ENCODE measurements at places on chromosomes 7 and 10.
A peak's percentile ranks its signal among the peaks of the same experiment; 100 is the strongest.

GRCh38 chr7:130297628-130298543 lies 4.9 kb downstream of the CPA4 start:
- H3K36me3 ChIP-seq = no peaks in the 10 kb centered on the region
- peaks cover 7% of the 10 kb centered on the region for H3K27me3 ChIP-seq
- DNase-seq = peak; percentile 16
- peaks cover 68% of the 10 kb centered on the region for H3K4me1 ChIP-seq
- H3K27ac ChIP-seq = peak overlapping the region; percentile 69

- H3K27me3 ChIP-seq = no peaks in the 10 kb centered on the region
- H3K27ac ChIP-seq = peak overlapping the region; percentile 78
- H3K4me3 ChIP-seq = no peak overlapping the region
- H3K36me3 ChIP-seq = peaks cover 86% of the 10 kb centered on the region
Measured at GRCh38 chr7:95427166-95427565, 7.7 kb downstream of the PON2 start.

DNA sequence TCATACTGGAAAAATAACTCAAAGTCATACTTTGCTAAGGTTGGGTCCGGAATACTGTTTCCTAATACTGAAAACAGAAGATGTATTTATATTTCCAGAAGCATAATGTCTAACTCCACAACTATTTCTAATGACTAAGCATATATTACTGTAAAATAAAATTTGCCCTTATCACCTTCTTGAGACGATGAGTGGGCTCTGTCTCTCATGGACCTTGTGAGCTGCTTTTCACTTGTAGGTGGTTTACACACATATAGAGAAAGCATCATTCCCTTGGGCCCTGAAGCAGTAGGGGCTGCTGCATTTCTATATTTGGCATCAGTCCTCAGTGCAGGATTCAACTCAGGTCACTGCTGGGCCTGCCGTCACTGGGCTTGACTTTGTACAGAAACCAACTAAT lies 10.7 kb upstream of the FAM13C start:
- no peaks in the 10 kb centered on the region for H3K36me3 ChIP-seq
- H3K27ac ChIP-seq = no peak overlapping the region
- no peak for DNase-seq
- peaks cover 6% of the 10 kb centered on the region for H3K27me3 ChIP-seq
- H3K4me1 ChIP-seq = no peaks in the 10 kb centered on the region

DNA sequence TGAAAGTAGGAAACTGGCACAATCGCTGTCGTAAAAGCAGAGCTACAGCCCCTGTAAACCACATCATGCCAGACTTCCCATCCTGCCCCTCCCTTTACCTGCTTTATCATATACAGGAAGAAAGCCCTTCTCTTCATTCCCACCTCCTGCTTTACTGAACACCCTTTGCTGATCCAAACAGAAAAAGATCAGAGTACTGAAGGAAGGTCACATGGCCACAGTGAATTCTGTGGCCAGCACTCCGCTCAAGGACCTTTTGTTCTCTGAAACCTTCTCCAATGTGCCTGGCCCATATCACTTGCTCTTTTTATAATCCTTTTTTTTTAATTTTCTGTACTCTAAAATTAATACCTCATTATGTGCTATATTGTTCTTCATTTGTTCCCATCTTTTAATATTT lies 108.8 kb upstream of the LRGUK start:
- no peaks in the 10 kb centered on the region for H3K27me3 ChIP-seq
- H3K27ac ChIP-seq = no peak overlapping the region
- no peak overlapping the region for H3K4me3 ChIP-seq
- DNase-seq = no peak
- H3K4me1 ChIP-seq = peaks cover 10% of the 10 kb centered on the region
- H3K36me3 ChIP-seq = no peaks in the 10 kb centered on the region

DNA sequence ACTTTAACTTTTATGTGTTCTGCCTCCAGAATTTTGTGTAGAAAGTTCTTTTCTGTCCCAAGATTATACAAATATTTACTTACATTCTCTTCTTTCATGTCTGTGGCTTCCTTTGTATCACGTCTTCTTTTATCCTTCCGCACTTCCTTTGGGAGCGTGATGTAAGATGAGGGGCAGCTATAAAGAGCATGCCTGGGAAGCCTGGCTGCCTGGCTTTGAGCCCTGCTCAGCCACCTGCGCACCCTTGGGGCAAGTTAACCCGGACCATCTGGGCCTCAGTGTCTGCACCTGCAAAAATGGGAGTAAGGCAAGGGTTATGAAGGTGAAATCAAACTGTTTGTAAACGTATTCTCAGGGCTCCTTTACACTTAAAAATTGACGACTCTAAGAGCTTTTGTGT lies 25.2 kb downstream of the PALD1 start:
- H3K4me1 ChIP-seq = peaks cover 48% of the 10 kb centered on the region
- no peaks in the 10 kb centered on the region for H3K36me3 ChIP-seq
- peak overlapping the region; percentile 57 for H3K27ac ChIP-seq
- no peak overlapping the region for H3K4me3 ChIP-seq
- no peaks in the 10 kb centered on the region for H3K27me3 ChIP-seq
- DNase-seq = no peak

GRCh38 chr10:6200734-6201515 lies 1.8 kb upstream of the PFKFB3 start:
- peaks cover 10% of the 10 kb centered on the region for H3K36me3 ChIP-seq
- H3K4me1 ChIP-seq = peaks cover 41% of the 10 kb centered on the region
- no peak overlapping the region for H3K27ac ChIP-seq

DNA sequence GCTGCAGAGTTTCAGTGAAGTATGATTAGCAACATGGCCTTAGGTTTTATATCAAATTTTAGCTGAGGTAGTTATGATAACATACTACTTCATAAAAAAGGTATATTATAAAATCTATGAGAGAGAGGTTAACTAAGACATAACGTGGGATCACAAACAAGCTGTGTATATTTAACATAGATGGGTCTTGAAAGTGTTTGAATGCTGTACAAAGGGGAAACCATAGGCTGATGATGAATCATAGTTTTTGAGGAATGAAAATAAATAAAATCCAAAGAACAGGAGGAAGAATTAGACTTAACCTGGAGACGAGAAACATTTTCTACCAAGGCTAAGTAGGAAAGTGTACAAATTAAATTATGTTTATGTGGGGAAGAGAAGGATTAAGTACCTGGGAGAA lies 119.0 kb downstream of the GNAI1 start:
- DNase-seq = no peak
- no peak overlapping the region for H3K4me3 ChIP-seq
- peaks cover 12% of the 10 kb centered on the region for H3K4me1 ChIP-seq
- no peaks in the 10 kb centered on the region for H3K27me3 ChIP-seq

- peaks cover 11% of the 10 kb centered on the region for H3K27me3 ChIP-seq
- H3K27ac ChIP-seq = no peak overlapping the region
- no peak overlapping the region for H3K4me3 ChIP-seq
- H3K36me3 ChIP-seq = no peaks in the 10 kb centered on the region
- H3K4me1 ChIP-seq = peaks cover 13% of the 10 kb centered on the region
Measured at GRCh38 chr7:25583621-25584020, 355.3 kb upstream of the NPVF start.

DNA sequence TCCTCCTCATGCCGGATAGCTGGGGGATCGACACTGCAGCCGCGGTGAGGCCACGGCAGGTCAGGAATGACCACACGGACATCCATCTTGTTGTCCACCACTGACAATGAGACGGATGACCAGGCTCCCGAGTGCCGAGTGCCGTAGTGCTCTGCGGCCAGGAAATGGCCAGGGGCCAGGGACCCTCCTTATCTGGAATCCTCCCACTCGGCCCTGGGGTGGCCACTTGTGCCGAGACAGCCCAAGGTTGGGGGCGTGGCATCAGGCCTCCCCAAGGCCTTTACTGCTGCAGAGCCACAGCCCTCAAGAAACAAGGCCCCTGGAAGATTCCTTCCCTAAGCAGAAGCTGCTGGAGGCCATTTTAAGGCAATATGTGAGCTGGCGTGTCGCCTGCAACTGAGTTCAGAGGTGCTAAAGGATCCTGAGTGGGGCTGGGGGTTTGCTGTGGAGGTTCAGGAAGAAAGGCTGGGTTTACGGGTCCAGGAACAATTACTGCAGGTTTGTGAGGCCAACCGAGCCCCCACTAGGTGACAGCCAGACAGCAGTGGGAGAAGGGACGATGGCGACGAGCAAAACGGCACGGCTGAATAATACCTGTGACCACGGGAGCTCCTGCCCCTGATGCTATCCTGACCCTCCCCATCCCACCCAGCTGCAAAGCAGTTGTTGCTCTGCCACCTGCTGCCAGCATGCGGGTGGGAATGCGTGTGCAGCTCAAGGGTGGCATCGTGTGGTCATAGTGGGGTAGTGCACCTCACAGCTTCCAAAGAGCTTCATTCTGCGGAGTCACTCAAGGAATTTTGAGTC lies 31.6 kb upstream of the LEP start:
- H3K4me1 ChIP-seq = peaks cover 23% of the 10 kb centered on the region
- H3K36me3 ChIP-seq = no peaks in the 10 kb centered on the region
- no peak overlapping the region for H3K27ac ChIP-seq
- peaks cover 34% of the 10 kb centered on the region for H3K27me3 ChIP-seq
- H3K4me3 ChIP-seq = no peak overlapping the region

DNA sequence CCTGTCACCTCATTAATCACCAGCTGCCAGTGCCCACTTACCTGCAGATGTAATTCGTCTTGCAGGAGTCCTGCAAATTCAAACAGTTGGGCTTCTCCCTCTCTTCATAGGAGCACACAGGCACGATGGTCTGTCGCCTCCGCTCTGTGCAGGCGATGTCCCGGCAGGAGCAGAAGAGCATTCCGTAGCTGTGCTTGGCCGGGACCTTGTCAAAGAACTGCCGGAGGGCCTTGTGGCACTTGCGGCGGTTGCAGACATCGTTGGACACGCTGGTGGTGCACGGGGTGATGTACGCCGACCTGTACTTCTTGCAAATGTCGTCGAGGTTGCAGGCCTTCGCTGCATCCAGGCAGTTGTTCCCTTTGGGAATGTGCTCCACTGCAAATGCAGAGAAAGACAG lies 147.8 kb downstream of the GFRA1 start:
- no peak overlapping the region for H3K27ac ChIP-seq
- H3K36me3 ChIP-seq = no peaks in the 10 kb centered on the region
- H3K27me3 ChIP-seq = peaks cover 6% of the 10 kb centered on the region
- peaks cover 22% of the 10 kb centered on the region for H3K4me1 ChIP-seq

GRCh38 chr10:111106081-111106480 lies 29.3 kb downstream of the ADRA2A start:
- no peaks in the 10 kb centered on the region for H3K36me3 ChIP-seq
- no peak overlapping the region for H3K27ac ChIP-seq
- H3K27me3 ChIP-seq = peaks cover 16% of the 10 kb centered on the region
- no peak overlapping the region for H3K4me3 ChIP-seq
- no peak for DNase-seq
- no peaks in the 10 kb centered on the region for H3K4me1 ChIP-seq

DNA sequence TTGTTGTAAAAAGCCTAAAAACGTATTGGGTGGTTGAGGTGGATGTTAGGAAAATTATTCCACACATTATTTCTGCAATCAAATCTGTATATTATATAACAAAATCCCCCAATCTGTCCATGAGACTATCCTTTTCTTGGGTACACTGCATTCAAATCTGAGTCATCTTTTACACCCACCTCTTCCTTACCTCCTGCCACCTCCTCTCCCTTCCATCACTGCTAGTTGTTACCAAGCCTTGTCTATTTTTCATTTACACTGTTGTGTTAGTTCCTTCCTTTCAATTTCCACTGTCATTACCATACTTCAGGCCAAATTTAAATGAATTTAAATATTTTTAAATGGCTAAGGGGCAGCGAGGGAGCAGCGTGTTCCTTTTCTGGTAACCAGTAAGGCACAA lies 83.3 kb downstream of the ITGA8 start:
- H3K36me3 ChIP-seq = peaks cover 88% of the 10 kb centered on the region
- H3K27me3 ChIP-seq = no peaks in the 10 kb centered on the region
- H3K4me3 ChIP-seq = no peak overlapping the region
- DNase-seq = no peak

GRCh38 chr7:87926581-87927461 lies 7.2 kb upstream of the ADAM22 start:
- H3K4me3 ChIP-seq = no peak overlapping the region
- peak; percentile 15 for DNase-seq
- H3K27me3 ChIP-seq = peaks cover 4% of the 10 kb centered on the region
- peak overlapping the region; percentile 93 for H3K27ac ChIP-seq
- no peaks in the 10 kb centered on the region for H3K36me3 ChIP-seq

GRCh38 chr7:73451780-73452398 lies 18.3 kb downstream of the FZD9 start:
- H3K4me1 ChIP-seq = no peaks in the 10 kb centered on the region
- no peak overlapping the region for H3K4me3 ChIP-seq
- DNase-seq = peak; percentile 30
- H3K36me3 ChIP-seq = peaks cover 70% of the 10 kb centered on the region
- H3K27me3 ChIP-seq = no peaks in the 10 kb centered on the region

DNA sequence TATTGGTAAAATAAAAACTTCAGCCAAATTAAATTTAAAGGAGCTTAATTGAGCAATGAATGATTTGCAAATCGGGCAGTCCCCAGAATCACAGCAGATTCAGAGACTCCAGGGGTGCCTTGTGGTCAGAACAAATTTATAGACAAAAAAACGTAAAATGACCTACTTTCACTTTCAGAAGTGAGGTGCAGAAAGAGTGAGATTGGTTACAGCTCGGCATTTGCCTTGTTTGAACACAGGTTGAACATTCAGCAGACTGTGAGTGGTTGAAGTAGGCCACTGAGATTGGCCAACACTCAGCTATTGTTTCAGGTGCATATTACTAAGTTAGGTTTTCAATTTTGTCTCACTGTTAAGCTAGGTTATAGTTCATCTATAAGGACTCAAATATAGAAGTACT lies 153.4 kb downstream of the BICC1 start:
- no peak for DNase-seq
- H3K36me3 ChIP-seq = peaks cover 9% of the 10 kb centered on the region
- H3K4me3 ChIP-seq = no peak overlapping the region
- H3K4me1 ChIP-seq = no peaks in the 10 kb centered on the region

- H3K36me3 ChIP-seq = no peaks in the 10 kb centered on the region
- peaks cover 8% of the 10 kb centered on the region for H3K27me3 ChIP-seq
- H3K27ac ChIP-seq = no peak overlapping the region
- H3K4me1 ChIP-seq = peaks cover 60% of the 10 kb centered on the region
- peak overlapping the region; percentile 34 for H3K4me3 ChIP-seq
Measured at GRCh38 chr7:25893436-25893835, 258.6 kb upstream of the NFE2L3 start.

DNA sequence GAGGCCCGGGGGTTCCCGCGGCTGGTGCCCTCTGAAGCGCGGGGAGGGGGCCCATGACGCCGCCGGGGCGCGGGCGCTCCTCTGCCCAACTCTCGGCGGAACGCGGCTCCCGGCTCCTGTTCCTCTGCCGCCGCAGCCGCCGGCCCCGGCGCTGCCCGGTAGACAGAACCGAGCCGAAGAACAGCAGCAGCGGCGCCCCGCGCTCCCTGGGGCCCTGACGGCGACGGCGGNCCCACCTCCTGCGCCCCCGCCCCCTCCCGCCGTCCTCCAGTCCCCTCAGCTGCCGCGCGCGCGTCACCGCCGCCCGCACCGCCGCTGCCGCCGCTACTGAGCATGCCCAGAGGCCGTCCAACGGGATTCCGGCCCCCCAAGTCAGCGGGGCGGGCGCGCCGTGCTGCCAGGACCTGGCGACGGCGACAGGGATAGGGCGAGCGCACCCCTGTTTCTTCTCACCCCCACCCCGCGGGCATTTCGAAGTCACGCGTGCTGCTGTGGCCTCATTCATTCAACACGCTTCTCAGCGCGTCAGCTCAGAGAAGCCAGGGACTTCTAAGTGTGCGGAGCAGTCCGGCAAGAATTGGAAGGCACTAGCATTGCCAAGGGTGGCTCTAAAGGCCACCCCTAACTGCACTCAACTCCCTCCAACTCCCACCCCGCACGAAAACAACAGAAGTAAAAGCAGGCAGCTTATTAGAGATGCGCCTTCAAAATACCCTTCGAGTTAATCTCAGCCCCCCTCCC lies at the start of gene IPMK:
Gene IPMK, minus strand, starts transcription at position 182 of the 741 bp plus-strand sequence. CDS start 283 bp downstream, outside the sequence.
- no peaks in the 10 kb centered on the region for H3K27me3 ChIP-seq
- peak within 1 kb of the TSS; percentile 99 for H3K27ac ChIP-seq
- H3K4me1 ChIP-seq = peaks cover 49% of the 10 kb centered on the region

All from nephron progenitor cell (in vitro differentiated cells).